ENCODE measurements at places on chromosomes 5 and 9.

- no peak for DNase-seq
Measured at GRCh38 chr9:69254223-69254622, 70.8 kb upstream of the ENTREP1 start.

DNA sequence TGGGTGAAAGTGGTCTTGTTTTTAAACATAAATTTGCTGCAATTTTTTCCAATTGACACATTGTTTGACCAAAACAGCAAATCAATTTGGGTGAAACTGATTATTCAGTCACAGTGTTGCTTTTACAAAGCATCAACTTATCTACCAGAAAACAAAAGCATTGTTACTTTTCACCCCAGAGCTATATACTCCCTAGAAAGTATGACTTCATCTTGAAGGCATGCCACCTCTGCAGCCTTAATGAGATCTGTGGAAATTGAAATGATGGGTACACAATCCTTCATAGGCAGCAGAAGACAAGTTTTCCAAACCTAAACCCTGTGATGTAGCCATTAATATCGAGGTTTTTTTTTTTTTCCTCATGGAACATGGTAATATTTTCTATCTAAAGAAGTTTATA lies 615.9 kb downstream of the CHSY3 start:
- peak; percentile 34 for DNase-seq

GRCh38 chr5:93395971-93396379 lies 185.0 kb downstream of the NR2F1-AS1 start:
- DNase-seq = no peak

- DNase-seq = no peak
Measured at GRCh38 chr5:135851186-135851914, 16.9 kb downstream of the SLC25A48 start.

GRCh38 chr5:143206196-143207053 lies 197.1 kb downstream of the NR3C1 start:
- DNase-seq = no peak

- no peak for DNase-seq
Measured at GRCh38 chr9:74735761-74736160, 152.0 kb downstream of the TRPM6 start.

GRCh38 chr5:110727025-110727314 lies 499 bp upstream of the TMEM232 start:
- DNase-seq = no peak

DNA sequence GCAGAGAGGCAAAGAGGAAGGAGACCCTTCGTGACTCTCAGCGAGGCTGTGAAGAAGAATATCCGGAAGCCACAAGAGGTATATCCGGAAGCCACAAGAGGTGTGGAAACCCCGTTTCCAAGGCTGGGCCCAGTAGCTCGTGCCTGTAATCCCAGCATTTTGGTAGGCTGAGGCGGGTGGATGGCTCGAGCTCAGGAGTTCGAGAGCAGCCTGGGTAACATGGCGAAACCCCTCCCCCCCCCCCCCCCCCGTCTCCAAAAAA lies 612 bp upstream of the BBLN start:
- no peak for DNase-seq

GRCh38 chr5:117769877-117770276 lies 1195.3 kb upstream of the SEMA6A start:
- DNase-seq = no peak

GRCh38 chr5:25160891-25161290 lies 516.1 kb upstream of the CDH10 start:
- no peak for DNase-seq

DNA sequence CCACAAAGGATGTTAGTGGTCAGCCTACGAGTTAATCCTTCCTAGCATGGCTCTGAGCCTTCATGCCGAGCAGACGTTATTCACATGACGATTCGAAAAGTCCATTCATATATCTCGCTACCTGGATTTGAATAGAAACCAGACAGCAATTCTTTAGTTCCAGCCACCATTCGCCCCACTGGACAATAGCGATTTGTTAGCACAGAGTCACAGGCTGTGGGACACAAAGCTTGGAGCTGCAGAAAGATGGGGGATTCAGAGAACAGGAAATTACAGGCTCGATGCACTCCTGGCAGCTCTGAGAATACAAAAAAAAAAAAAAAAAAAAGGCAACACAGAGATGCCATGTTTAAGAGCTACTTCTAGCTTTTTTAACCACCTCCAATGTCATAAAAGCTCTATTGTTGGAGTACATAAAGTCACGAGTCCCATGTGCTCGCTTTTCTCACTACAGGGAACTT lies 110.7 kb downstream of the NR6A1 start:
- DNase-seq = peak; percentile 63

DNA sequence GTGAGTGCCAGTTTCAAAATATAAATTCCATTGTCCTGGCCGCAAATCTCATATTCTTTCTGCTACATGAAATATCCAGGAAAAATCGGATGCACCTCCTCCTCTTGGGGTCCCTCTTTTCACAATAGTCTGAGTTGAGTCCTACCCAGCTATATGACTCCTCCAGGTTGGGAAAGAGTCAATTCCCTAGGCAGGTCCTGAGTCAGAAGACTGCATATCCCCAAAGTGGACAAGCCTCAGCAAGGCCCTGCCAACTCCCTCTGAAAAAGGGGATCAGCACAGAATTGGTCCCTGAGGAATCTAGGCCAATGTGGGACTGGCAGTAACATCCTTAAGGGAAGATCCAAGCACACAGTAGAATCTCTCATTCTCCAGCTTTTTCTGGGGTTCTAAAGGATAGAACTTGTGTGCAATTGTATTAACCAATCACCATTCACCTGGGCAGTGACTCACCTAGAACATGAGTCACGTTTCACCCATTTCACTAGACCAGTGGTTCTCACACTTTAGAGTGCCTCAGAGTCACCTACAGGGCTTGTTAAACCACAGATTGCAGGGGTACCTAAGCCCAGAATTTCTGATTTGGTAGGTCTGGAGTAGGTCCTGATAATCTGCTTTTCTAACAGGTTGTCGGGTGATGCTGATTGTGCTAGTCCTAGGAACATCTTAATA lies 44.7 kb upstream of the TMEM215 start:
- peak; percentile 7 for DNase-seq

- DNase-seq = no peak
Measured at GRCh38 chr9:84424931-84425330, 84.4 kb upstream of the SLC28A3 start.

GRCh38 chr5:132877938-132878337 lies 4.5 kb downstream of the LEAP2 start:
- DNase-seq = peak; percentile 52

- DNase-seq = no peak
Measured at GRCh38 chr9:89502038-89502601, 4.2 kb upstream of the SEMA4D start.

All from EL (cell line).